ENCODE measurements at places on chromosomes 3 and 15. TPM values are rescaled to one million over a fixed set of nuclear protein-coding genes. Genes with fewer than 3 reads are reported as not detected.

DNA sequence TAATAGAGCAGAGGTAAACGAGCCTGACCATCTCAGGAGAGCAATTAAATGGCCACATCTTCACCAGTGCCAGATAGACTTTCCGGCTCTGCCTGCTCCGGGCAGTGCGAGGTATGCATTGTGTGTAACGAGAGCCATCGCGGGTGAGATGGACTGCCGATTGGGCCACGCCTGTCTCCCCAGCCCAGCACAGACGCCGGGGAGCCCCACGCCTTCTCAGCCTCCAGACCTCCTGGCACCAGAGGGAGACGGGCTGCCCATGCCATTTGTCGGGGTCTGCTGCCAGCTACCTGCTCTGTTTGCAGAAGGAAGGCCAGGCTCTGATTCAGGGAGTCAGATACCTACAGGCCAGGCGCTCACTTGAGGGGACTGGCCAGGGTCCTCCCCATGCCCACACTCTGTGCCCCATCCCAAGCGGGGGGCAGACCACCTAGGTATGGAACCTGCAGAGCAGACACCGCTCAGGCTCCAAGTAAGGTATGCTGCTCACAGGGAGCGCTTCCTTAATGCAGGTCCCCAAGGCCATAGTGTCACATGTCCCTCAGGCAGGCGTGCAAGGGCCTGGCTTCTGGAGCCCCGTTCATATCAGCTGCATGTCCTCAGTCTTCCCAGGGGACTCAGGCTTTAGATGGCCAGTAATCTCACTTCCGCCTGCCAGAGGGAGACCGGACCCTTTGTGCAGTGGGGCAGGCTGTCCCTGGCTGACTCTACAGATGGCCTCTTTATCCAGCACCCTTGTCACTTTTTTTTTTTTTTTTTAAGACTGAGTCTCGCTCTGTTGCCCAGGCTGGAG lies 62.2 kb downstream of the DNAJB8 start:
- peak; percentile 18 for DNase-seq

GRCh38 chr3:100577382-100578008 lies 31.9 kb upstream of the ADGRG7 start:
- no peak for DNase-seq

The ZPLD1 gene
- not detected for total RNA-seq

- no peak for DNase-seq
Measured at GRCh38 chr3:174398761-174399160, 460.4 kb upstream of the NAALADL2 start.

- no peak for DNase-seq
Measured at GRCh38 chr15:89904519-89904918, 8.2 kb downstream of the ARPIN start.

Data from tongue (tissue), 3 donors.